ENCODE measurements at places on chromosomes 2 and 18.

DNA sequence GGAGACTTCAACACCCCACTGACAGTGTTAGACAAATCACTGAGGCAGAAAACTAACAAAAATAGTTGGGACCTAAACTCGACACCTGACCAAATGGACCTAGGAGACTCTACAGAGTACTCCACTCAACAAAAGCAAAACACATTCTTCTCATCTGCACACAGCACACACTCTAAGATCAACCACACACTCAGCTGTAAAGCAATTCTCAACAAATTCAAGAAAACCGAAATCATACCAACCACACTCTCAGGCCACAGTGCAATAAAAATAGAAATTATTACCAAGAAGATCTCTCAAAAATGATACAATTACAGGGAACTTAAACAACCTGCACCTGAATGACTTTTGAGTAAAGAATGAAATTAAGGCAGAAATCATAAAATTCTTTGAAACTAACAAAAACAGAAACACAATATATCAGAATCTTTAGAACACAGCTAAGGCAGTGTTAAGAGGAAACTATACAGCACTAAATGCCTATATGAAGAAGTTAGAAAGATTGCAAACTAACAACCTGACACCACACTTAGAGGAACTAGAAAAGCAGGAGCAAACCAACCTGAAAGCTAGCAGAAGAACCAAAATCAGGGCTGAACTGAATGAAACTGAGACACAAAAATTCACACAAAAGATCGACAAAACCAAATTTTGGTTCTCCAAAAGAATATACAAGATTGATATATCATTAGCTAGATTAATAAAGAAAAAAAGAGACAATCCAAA lies 46.3 kb downstream of the RTTN start:
- no peak for DNase-seq

DNA sequence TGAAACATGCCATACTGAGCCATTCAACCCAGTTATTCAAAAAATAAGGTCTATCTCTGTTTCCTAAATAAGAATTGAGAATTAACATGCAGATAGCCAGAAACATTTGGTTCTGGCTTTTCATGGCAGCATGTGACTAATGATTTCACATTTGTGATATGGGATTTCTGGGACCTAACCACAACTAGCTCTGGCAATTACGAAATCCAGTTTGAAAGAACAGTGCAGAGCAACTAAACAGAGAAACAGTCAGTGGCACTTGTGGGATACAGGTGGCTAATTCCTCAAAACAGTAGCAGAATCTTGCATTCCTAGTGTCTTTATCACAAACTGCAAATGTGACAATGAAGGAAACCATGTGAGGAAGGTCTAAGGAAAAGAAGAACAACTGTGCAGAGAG lies 637.8 kb upstream of the CHAC2 start:
- no peak for DNase-seq

GRCh38 chr18:39464006-39464405 lies 1898.4 kb upstream of the CELF4 start:
- DNase-seq: no peak

DNA sequence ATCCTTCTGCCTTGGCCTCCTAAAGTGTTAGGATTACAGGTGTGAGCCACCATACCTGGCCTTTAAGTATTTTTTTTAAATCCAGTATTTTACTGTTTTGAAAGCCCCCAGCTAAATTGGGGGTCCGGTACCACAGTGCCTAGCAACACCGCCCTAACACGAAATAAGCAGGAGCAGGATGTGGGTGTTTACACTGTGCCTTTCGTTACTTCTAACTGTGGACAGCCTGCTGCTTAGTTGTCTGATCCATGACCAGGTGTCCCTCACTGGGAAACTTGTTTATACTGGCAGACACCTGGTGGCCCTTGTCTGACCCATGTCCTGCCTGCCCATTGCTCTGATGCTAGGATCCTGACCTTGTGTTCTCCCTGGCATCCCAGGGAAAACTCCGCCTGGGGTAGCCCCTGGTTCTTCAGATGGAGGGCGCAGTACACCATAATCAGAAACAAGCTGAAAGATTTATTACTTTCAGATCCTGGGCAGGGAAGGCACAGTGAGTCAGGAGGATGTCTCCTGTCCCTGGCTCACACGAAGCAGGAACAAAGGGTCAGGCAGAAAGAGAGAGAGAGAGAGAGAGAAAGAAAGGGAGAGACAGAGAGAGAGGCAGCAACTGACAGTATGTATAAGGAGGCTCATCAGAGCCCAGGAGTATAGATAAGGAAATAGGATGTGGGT lies 55.7 kb downstream of the NCAPH start:
- no peak for DNase-seq

GRCh38 chr18:8835521-8835953 lies 130.2 kb downstream of the MTCL1 start:
- DNase-seq: no peak

GRCh38 chr2:239934571-239935171 lies 90.5 kb downstream of the NDUFA10 start:
- DNase-seq: peak; percentile 4

DNA sequence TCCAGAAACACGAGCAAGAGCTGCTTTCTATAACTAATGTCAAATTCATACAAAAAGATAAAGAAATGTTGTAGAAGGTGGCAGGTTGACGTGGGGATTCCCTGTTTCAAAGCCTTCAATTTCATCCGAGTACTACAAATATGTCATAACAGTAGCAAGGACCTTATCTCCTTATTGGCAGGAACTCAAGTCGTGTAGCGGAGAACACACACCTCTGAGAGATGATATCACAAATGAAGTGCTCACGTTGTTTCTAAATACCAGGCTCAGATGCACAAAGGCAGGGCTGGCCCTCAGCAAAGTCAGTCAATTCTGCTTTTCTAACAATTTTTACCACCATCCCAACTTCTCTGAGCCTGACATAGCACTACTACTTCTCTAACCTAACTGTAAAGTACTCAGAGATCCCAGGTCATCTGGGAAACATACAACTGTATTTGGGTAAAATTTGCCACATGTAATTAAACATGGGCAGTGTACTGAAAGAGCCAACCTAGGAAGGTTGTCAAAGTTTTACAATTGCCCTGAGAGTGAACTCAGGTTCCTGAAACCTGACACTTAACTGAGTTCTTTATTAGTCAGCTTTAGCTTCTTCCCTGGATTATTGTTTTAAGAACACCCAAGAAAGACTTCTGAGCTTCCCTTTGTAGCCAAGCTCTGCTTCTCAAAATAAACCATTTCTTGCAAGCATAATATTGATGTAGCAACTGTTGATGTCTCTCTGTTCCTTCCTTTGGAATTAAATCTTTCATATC lies 813.7 kb upstream of the ACVR2A start:
- no peak for DNase-seq

- DNase-seq: no peak
Observed at GRCh38 chr2:3948191-3948590, 244.8 kb downstream of the DCDC2C start.

GRCh38 chr2:215410932-215411285 lies 25.0 kb downstream of the FN1 start:
- no peak for DNase-seq

- DNase-seq: no peak
Observed at GRCh38 chr18:26802330-26803200, 62.9 kb downstream of the AQP4 start.

DNA sequence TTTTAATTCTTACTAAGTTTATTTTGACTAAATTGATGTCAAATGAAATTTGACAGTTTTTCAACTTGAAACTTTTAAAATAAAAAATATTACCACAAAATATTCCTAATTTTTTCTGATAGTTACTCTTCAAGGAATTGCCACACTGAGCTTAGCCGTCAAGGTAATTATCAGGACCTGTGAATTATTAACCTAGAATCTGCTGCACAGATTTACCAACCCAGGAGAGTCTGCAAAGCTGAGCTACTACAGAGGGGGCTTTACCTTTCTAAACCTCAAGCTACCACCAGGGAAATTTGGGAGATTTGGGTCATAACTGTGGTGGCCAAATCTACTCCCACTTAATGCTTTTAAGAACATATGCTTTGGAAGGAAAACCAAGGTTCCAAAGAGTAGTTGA lies 324.6 kb downstream of the CCDC178 start:
- no peak for DNase-seq

DNA sequence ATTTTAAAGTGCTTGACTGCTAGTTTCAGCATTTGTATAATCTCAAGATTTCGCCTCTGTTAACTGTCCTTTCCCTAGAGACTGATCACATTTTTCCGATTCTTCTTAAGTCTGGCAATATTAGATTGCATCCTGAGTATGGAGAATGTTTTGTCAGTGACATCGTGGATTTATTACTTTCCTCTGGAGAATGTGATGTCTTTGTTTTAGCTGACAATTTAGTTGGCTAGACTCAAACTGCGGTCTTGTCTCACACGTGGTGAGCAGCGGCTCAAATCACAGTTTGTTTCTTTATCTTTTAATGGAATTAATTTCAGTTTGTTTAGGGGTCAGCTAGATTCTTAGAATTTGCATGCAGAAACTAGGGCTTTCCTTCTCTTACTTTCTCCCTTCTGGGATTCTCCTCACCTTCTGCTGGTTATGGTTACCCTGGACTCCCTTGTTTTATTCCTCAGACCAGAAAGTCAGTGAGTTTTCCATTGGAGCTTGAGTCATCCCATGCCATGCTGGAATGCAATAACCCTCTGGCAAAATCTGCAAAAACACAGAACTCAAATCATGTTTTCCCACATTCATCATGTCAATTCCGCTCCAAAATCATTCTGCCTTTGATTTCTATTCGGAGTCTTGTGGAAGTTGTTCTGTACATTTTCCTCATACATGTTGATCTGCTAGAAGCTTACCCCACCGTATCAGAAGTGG lies 327.2 kb upstream of the TRIB2 start:
- no peak for DNase-seq

DNA sequence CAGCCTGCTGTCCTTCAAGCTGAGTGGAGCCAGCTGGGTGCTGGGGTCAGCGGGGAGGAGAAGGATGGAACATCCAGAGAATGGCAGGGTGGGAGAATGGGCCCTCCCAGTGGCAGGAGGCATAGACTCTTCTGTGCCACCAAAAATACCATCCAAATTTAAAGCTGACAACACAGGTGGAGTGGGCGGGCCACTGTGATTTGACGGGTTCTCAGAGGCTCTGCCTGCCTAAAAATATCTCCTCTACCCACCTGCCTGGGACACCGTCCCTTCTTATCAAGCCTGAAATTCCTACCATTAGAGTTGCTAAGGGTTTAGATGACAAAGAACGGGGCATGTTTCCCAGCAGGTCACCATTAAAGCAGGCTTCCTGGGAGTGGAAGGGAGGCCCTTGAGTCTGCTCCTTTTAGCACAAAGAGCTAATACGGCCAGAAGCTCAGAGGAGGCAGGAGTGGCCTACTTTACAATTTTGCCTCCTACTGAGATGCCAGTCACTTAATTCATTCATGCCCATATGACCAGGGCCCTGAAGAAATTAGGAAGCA lies 19.8 kb upstream of the MARCHF4 start:
- DNase-seq: no peak

GRCh38 chr18:62249478-62250097 lies 62.5 kb downstream of the RELCH start:
- peak; percentile 41 for DNase-seq

DNA sequence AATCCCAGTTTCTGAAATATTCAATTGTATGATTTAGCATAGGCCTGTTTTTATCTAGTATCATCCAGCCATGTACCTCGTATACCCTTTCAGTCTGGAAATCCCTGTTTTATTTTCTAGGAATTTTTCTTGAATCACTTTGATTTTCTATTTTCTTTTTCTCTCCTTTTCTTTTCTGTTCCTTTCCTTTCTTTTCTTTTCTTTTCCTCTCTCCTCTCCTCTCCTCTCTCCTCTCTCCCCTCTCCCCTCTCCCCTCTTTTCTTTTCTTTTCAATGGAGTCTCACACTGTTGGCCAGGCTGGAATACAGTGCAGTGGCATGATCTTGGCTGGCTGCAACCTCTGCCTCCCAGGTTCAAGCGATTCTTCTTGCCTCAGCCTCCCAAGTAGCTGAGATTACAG lies 63.5 kb downstream of the SMCHD1 start:
- DNase-seq: no peak

DNA sequence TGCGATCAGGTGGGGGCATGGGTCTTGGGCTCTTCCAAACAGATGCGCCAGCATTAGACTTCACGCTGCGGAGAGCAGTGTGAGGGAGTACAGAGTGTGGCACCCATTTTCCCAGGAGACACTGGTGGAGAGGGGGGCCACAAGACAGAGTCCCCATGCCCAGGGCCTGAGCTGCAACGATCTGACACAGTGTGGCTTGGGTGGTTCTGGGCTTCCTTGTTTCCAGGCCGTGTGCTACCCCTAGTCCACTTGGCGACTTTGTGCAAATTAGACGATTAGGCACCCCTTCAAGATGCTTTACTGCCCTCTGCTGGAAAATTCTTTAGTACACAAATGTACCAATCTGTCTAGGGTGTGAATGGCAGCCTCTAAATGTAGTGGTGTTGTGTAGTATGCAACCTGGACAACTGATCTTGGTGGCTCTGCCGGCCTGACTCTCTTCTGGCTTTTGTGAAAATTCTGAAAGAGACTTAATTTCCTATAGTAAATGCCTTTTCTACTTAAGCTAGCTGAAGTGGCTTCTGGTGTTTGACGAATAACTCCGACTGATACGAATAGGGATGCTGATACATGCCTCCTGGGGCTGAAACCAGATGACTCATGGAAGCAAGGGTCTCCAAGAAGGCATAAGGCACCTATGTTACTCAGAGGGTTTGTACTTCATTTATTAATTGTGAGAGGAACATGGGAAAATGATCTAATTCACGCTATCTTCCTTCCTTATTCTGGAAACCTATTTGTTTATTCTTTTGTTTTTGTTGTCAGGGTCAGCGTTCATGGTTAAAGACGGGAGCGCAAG lies 92.3 kb upstream of the SMAD2 start:
- DNase-seq: no peak

DNA sequence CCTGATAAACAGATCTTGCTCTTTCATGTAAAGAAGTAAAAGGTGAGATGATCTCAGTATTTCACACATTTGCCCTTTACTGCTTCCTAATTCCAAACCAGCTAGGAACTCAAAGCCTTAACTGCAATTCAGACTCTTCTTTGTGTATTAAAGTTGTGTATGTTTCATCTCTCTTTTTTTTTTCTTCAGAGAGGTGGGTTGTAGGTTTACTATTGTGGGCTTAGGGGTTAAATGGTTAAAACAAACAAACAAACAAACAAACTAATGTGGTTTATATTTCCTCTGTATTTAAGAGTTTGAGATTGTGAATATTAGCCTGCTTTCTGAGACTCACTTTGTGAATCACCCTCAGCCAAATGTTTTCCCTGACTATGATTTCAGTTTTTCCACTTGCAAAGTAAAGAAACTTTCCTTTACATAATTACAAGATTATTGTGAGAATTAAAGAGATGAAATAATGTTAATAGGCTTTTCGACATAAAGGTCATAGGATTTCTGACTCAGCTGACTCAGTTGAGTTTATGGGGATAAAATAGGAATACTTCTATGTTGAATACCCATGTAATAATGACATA lies 2.8 kb downstream of the GULP1 start:
- DNase-seq: no peak

DNA sequence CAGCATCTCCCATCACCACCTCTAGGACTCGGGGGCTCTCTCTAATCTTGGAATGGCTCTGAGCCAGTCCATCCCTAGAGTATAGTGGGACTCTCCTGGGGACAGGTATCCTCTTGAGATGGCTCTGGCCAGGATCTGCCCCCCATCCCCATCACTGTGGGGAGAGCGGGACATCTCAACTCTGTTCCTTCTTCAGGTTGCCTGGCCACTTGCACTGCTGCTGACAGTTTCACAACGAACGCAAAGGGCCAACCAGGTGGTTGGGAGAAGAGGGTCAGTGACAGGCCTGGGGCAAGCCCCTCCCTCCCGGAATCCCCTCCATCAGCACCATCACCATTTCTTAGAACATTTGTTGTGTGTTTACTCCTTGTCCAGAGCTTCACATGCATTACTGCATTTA lies 62.6 kb downstream of the CIB4 start:
- no peak for DNase-seq
